ENCODE measurements at places on chromosomes 4 and X. TPM values are rescaled to one million over a fixed set of nuclear protein-coding genes. Genes with fewer than 3 reads are reported as not detected.

- no peak for DNase-seq
Observed at GRCh38 chr4:47642191-47642830, 157.2 kb downstream of the ATP10D start.

GRCh38 chrX:53133400-53133799 lies 39.5 kb downstream of the KANTR start:
- DNase-seq: no peak

- no peak for DNase-seq
Observed at GRCh38 chr4:92497141-92497540, 193.4 kb downstream of the GRID2 start.

- no peak for DNase-seq
Observed at GRCh38 chr4:98506462-98507132, 151.8 kb downstream of the TSPAN5 start.

GRCh38 chr4:25440478-25441030 lies 63.5 kb downstream of the ANAPC4 start:
- no peak for DNase-seq

GRCh38 chr4:139736274-139736660 lies 70.6 kb downstream of the MGST2 start:
- no peak for DNase-seq

DNA sequence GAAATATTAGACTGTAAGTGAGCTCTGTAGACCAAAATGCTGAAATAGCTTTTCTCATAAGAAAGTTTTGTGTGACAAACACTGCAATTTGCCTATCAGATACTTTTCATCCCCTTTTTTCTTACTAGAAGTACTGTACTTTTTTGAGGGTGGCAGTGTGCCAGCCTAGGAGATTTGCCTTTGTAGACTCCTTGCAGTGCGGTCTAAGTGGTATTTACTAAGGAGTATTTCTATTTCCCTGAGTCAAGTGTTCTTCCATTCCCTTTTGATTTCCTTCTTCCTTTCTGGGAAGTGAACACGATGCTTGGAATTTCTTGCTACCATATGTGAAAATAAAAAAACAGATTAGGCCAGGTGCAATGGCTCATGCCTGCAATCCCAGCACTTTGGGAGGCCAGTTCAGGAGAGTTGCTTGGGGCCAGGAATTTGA lies 34.6 kb downstream of the PDLIM5 start:
- no peak for DNase-seq

GRCh38 chr4:67204441-67204840 lies 340.9 kb downstream of the CENPC start:
- DNase-seq: no peak

GRCh38 chrX:77160301-77160700 lies 286.9 kb upstream of the FGF16 start:
- DNase-seq: peak; percentile 7

GRCh38 chr4:1870328-1870577 lies 940 bp upstream of the NSD2 start:
- DNase-seq: peak; percentile 87

The APBB2 gene
- 0.73 TPM for total RNA-seq

The PRDX4 gene
- 68.0 TPM for total RNA-seq

All from activated T-helper 2 cell treated with anti-CD3 and anti-CD28 coated beads, Interferon-gamma antibody, Interleukin-2, Interleukin-4, amounts not matched to agents 10 μg/mL and 5 μg/mL and 100 μg/mL, durations not matched to agents 14 hours and 24 hours and 36 hours (primary cell).